ENCODE measurements at places on chromosomes 13 and 19. TPM values are rescaled to one million over a fixed set of nuclear protein-coding genes. Genes with fewer than 3 reads are reported as not detected.

GRCh38 chr19:49473868-49474541, at the start of gene FLT3LG:
Gene FLT3LG, plus strand, starts transcription at chr19:49474215. Its CDS starts 425 bp downstream, at chr19:49474640.
- H3K27ac ChIP-seq = peak within 1 kb of the TSS; percentile 57
- DNase-seq = peak; percentile 53
- no peaks in the 10 kb centered on the region for H3K4me1 ChIP-seq
- H3K27me3 ChIP-seq = no peaks in the 10 kb centered on the region
- no peaks in the 10 kb centered on the region for H3K36me3 ChIP-seq

DNA sequence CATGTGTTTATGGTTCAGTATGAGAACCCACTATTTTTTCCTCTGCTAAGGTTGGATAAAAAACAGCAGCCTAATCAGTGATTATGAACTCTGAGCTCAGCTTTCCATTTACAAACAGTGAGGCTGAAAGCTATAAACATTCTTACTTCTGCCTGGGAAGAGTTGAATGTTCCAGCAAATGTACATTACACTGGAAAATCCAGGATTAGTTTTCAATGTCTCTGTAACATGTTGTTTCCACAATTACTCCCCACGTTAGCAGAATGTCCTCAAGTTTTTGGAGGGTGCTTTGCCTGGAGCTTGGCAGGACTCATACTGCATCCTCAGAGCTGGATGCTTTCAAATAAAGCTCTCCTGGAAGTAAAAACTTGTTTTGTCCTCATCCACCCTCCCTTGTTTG, 150.4 kb downstream of the POSTN start:
- DNase-seq = no peak
- no peaks in the 10 kb centered on the region for H3K36me3 ChIP-seq
- H3K4me1 ChIP-seq = peaks cover 6% of the 10 kb centered on the region
- H3K4me3 ChIP-seq = no peak overlapping the region

GRCh38 chr13:37899753-37900152, 30.2 kb upstream of the TRPC4 start:
- H3K27ac ChIP-seq = no peak overlapping the region
- DNase-seq = no peak
- no peaks in the 10 kb centered on the region for H3K4me1 ChIP-seq
- H3K27me3 ChIP-seq = no peaks in the 10 kb centered on the region
- no peak overlapping the region for H3K4me3 ChIP-seq
- H3K36me3 ChIP-seq = no peaks in the 10 kb centered on the region

TMPRSS9 gene
- total RNA-seq = under 0.01 TPM

KLK13 gene
- total RNA-seq = not detected

B3GNT8 gene
- total RNA-seq = 1.3 TPM
